Activated CD4-positive, alpha-beta T cell treated with anti-CD3 and anti-CD28 coated beads, Interleukin-2, amount 50 U/mL, for 24 hours (primary cell): ENCODE measurements at places on chromosomes 5 and 9.
A peak's percentile ranks its signal among the peaks of the same experiment; 100 is the strongest.

GRCh38 chr9:131677444-131678180, 62.3 kb downstream of the RAPGEF1 start:
- no peak for DNase-seq

GRCh38 chr5:170913573-170913972, 51.8 kb downstream of the RANBP17 start:
- no peak for DNase-seq

DNA sequence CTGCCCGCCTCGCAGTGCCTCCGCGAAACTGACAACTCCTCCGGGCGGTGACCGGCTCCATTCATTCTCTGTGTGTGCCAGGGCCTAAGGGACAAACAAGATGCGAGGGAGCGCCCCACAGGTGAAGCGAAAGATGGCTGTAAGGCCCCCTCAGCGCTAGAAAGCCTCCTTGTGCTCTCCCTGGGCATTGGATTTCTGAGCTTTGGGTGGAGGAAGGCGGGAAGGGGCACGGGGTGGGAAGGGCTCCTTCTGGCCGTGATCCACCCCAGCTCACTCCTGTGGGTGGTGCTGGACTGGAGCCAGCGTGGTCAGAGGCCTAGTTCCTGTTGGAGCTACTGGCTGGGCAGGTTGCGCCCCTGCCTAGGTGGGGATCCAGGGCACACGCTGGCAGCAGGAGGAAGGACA, 943 bp downstream of the GALNT12 start:
- DNase-seq, result no peak

- DNase-seq, result peak; percentile 49
Measured at GRCh38 chr9:97398999-97399758, 12.7 kb upstream of the TDRD7 start.

- DNase-seq, result no peak
Measured at GRCh38 chr9:36725777-36726356, 153.2 kb downstream of the MELK start.

DNA sequence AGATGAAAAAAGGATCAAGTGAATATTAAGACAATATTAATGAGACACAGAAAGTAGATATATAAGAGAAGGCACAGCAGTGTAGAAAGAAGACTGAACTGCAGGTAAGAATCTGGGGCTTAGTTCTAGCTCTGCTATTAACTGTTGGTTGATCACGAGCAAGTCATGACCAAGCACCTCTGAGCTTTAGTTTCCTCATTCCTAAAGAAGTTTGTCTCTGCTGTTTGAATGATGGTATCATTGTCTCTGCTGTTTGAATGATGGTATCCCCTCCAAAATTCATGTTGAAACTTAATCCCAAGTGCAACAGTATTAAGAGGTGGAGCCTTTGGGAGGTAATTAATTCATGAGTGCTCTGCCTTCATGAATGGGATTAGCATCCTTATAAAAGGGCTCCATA, 2.5 kb upstream of the NME5 start:
- DNase-seq, result no peak

GRCh38 chr5:7146886-7147285, 249.1 kb upstream of the ADCY2 start:
- DNase-seq, result no peak

DNA sequence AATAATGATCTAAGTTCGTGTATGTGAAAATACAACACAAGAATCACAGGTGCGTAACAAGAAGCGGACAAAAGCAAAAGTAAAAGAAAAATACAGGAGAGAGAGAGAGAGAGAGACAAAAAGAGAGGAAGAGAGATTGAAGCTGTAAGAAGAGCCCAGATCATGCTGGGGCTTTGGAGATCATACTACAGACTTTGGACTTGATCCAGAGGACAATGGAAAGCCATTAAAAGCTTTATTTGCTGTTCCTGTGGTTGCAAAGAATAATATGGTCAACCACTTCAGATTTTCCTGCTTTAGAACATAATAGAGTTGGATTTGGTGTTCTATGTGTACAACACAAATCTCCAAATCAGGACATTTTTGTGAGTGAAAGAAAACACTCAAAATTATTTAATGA, 561.4 kb downstream of the CAAP1 start:
- no peak for DNase-seq

GRCh38 chr5:147997486-147997885, 66.3 kb upstream of the SPINK5 start:
- DNase-seq, result no peak

DNA sequence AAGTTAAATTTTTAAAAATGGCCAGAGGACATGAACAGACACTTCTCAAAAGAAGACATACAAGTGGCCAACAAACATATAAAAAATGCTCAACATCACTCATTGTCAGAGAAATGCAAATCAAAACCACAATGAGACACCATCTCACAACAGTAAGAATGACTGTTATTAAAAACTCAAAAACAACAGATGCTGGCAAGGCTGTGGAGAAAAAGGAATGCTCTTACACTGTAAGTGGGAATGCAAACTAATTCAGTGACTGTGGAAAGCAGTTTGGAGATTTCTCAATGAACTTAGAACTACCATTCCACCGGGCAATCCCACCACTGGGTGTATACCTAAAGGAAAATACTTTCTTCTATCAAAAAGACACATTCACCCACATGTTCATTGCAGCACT, 168.5 kb upstream of the PIK3R1 start:
- no peak for DNase-seq

GRCh38 chr9:38482918-38483592, 58.8 kb upstream of the IGFBPL1 start:
- DNase-seq, result no peak

GRCh38 chr9:215631-216155, 1.0 kb downstream of the DOCK8 start:
- DNase-seq, result no peak

DNA sequence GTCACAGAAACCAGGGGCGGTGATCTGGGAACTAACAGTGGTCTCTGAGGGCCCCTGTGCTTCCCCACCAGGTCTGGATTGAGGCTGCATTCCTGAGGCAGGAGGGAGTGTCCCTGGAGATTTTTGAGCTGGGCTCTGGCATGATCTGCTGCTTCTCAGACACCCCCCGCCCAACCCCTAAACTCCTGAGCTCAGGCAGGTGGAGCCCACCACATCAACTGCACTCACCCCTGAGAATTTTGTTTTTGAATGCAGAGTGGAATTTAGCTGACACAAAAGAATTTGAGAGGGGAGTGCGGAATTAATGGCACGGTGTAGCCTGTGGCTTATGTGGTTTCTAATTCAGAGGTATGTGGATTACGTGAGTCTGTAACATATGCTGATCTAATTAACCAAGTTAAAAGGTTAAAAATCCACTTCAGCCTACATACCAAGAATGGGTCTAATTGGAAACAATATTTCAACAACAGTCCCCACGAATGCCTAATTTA, 23.9 kb upstream of the CTSL start:
- no peak for DNase-seq

DNA sequence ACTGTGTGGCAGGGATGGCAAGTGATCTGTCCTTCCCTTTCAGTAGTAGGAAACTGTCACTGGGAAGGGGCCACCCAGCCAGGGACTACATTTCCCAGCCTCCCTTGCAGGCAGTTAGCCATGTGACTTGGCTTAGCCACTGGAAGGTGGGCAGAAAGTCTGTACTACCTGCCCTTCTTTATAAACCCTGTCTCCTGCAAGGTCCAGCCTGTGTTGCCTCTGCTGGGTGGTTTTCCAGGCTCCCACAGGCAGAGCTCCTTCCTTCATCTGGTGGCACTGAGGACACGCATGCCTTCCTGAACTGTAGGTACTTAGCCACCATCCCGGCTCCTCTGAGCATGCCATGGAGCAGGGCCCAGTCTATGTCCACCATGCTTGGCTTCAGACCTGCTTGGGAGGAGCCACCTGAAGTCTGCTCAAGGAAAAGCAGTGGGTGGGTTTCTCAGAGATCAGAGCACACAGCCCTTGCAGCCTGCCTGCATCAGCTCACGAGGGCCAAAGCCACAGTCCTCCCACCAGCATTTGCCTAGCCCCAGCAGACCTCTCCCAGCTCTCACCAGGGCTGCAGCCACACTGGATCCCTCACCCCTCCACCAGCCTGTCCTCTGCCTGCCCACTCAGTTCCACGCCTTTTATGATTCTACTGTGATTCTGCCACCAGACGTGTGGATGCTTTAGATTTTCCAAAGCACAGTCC, 16.7 kb upstream of the SLC25A51 start:
- no peak for DNase-seq

GRCh38 chr9:127098916-127099553, 23.4 kb downstream of the ANGPTL2 start:
- DNase-seq, result no peak

GRCh38 chr9:33447799-33448553, 583 bp upstream of the AQP3 start:
- no peak for DNase-seq
